ENCODE measurements at places on chromosomes 12 and 14.
A peak's percentile ranks its signal among the peaks of the same experiment; 100 is the strongest.

GRCh38 chr12:94710933-94711332, 60.6 kb upstream of the TMCC3 start:
- DNase-seq: no peak

- DNase-seq: no peak
Measured at GRCh38 chr12:42857106-42857505, 267.6 kb upstream of the PRICKLE1 start.

DNA sequence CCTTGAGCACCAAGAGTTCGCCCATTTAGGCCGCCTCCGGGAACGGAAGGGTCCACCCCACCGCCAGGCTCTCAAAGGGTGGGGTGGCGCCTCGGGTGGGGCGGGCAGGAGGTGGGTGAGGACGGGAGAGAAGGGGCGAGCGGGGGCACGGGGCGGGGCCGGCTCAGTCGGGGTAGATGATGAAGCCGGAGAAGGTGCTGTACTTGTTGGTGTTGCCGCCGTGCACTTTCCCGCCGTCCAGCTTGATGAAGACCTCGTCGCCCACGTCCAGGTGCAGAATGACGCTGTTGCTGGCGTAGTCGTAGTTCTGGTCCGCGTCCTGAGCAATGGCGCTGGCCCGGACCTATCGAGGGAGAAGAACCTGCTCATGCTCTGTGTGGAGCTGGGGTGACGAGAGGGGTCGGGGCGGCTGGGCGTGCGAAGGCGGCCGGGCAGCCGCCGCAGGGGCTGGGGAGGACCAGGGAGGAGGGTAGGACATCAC, 4.1 kb downstream of the C1QL4 start:
- no peak for DNase-seq

- peak; percentile 77 for DNase-seq
Measured at GRCh38 chr12:121793440-121793837, at the start of gene RHOF. Gene RHOF, minus strand, starts transcription at chr12:121793688. Its CDS starts 55 bp downstream, at chr12:121793633.

- no peak for DNase-seq
Measured at GRCh38 chr14:62315631-62316030, 553.4 kb downstream of the SNAPC1 start.

DNA sequence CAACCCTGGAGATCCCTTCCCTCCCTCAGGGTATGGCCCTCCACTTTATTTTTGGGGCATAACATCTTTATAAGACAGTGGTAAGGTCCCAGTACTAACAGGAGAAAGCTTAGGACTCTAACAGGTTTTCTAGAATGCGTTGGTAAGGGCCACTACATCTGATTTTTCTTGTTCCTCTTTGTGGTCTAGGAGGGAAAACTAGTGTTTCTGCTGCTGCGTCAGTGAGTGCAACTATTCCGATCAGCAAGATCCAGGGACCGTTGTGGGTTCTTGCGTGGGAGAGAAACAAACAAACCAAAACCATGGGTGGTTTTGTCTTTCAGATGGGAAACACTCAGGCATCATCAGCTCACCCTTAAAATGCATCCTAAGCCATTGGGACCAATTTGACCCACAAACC, 123.6 kb upstream of the SLC16A7 start:
- DNase-seq: no peak

DNA sequence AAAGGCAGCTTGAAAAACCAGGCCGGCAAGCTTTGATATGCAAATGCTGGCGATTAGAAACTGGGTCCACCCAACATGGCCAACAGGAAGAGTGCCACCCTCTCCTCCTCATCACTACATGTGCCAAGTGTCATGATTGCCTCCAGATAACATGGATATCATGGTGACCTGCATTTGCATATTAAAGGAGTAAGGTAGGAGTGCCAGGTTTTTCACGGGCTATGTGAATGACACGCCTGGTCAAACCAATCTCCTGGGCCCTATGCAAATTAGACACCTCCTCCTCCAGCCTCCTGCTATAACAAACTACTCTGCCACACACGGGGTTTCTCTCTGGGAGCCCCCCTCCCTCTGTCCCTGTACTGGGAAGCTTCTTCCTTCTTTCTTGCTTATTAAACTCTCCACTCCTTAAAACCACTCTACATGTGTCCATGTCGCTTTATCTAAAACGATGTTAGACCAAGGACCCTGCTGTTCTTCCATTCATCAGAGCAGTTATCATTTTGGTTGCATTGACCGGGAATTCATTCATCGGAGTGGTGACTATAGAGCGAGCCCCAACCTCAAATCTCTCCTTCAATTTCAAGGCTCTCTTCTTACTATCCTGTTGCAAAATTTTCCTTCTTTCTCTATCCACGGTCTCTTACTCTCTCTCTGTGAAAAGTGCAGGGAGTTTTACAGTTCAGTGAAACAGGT, 27.5 kb downstream of the APOBEC1 start:
- DNase-seq: no peak

GRCh38 chr14:43204816-43205215, 1302.3 kb downstream of the FSCB start:
- no peak for DNase-seq

DNA sequence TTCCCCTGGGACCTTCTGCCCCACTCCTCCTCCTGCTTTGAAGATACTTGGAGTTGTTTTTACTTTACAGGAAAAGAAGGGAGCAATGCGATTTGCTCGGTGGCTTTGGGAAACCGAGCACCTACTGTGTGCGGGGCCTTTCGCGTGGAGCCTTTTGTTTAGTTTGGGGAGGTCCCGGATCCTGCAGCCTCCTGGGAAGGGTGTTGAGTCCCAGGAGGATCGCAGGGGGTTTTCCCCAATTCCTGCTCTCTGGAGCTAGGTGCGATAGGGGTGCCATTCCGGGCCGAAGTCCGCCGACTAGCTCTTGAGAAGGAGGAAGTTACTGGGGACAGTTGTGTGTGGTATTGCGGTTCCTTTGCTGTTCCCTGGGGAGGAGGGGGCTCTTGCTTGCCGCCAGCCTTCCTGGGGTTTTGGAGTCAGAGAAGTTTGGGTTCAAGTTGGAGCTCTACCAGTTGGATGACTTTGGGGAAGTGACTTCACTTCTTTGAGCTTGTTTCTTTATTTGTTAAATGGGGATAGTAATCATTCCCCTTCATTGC, 1.1 kb downstream of the BRI3BP start:
- DNase-seq: no peak

- no peak for DNase-seq
Measured at GRCh38 chr12:15770021-15770420, 19.2 kb downstream of the EPS8 start.

GRCh38 chr12:79294590-79294989, 396.2 kb downstream of the PAWR start:
- DNase-seq: no peak

DNA sequence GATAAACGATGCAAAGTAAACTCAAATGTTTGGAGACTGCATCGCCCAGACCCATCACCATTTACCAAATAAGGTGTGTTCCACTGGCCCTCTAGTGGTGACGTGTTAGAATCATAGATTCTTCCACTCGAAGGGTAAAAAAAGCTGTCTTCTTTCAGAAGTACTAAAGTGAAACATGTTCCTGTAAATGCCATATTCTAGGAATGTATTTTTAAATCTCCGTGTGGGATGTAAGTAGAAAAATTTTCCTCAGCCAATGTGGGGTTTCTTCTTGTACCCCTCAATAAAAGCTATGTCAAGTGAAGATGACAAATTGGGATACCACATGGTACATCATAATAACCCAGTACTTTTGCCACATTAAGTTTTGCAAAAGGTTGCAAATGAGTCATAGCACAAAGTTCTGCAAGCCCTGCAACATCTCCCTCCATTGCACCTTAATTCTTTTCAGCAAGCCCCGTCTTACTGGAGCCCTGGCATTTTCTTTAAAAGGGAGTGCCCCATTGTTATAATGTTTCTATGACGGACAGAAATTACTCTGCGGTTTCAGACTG, 100.8 kb downstream of the CCER1 start:
- no peak for DNase-seq

DNA sequence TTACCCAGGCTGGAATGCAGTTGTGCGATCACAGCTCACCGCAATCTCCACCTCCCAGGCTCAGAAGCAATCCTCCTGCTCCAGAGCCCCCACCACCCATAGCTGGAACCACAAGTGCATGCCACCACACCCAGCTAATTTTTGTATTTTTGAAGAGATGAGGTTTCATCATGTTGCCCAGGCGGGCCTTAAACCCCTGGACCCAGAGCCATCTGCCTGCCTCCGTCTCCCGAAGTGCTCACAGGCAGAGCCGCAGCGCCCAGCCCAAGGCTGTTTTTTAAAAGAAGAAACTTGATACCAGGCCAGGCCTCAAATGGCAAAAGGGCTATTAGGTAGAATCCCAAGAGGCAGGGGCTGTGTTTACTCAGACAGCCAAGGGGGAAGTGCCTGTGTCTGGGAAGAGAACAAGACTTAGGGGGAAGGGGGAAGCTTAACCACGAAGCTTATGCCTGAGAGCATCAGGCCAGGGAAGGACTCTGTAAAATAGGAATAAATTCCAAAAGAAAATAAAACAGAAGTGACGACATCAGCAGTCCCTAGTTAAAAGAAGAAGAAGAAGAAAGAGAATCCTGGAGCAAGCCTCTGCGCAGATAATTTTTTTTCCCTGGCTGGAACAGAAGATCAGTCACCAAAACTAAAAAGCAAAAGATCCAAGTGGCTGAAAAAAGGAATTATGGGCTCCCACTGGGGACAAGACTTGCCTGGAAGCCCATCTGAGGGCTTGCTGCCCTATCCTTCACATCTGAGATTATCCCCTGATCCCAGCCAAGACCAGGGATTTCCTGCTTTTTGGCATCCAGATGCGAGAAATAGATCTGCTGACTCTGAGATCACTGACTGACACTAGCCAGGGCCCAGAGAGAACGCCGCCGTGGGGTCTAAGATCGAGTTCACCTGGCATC, 170.5 kb downstream of the NDUFA12 start:
- no peak for DNase-seq

- DNase-seq: no peak
Measured at GRCh38 chr14:24074625-24075484, 3.5 kb downstream of the CPNE6 start.

DNA sequence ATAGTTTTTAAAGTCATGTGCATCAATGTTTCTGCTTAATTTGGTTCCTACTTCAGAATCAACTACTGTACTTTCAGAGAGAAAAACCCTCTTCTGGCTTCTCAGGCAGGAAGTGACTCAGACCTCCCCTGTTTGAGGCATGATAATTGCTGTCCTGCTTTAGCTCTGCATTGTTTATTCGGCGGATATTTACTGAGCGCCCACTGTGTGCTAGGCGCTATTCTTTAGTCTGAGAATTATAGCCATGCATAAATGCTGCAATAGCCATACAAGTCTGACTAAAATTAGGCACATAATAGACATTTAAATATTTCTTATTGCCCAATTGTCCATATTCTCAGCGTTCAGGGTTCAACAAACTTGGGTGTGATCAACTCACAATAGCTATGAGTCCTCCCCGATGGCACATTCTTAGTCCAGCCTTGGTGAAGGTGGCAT, 6.1 kb upstream of the AMIGO2 start:
- peak; percentile 29 for DNase-seq

DNA sequence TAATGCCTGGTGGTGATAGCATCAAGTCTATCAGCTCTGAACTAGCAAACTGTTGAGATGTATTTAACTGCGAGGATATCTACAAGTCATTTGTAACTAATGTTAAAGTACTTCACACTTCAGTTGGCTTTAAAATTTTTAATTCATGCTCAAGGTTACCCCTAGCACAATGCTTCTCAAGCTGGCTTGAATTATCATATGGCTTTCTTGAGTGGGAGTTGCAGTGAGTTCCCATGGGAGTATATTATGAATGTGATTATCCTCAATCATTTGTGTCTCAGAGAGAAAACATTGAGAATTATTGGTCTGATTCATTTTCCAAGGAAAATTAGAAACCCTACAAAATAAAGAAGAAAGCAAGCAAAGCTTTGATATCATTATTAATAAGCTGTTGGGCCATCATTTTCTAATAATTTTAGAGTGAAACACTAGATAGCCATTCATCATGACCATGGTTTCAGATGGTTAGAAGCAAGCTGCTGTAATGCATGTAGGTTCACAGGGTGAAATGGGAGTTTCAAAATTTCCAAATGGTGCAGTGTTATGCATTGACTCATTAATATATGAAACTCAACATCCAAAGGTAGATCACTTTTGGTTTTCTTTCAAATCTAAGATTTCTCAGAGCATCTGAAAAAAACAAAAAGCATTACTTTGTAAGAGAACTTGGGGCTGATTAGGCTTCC, 11.8 kb upstream of the KRAS start:
- DNase-seq: no peak

GRCh38 chr14:69553252-69553651, 21.4 kb downstream of the CCDC177 start:
- DNase-seq: no peak

- no peak for DNase-seq
Measured at GRCh38 chr14:103155010-103155409, 31.7 kb downstream of the TNFAIP2 start.

DNA sequence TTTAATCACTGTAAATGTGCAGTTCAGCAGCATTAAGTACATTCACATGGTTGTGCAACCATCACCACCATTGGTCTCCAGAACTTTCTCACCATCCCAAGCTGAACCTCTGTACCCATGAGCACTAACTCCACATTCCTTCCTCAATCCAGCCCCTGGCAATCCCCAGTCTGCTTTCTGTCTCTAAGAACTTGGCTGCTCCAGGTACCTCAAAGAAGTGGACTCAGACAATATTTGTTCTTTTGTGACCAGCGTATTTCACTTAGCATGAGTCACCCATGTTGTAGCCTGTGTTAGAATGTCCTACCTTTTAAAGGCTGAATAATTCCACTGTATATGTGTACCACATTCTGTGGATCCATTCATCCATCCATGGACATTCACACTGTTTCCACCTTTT, 64.6 kb downstream of the SLC24A4 start:
- no peak for DNase-seq

- DNase-seq: no peak
Measured at GRCh38 chr14:68363466-68363842, 429.4 kb downstream of the ZFP36L1 start.

DNA sequence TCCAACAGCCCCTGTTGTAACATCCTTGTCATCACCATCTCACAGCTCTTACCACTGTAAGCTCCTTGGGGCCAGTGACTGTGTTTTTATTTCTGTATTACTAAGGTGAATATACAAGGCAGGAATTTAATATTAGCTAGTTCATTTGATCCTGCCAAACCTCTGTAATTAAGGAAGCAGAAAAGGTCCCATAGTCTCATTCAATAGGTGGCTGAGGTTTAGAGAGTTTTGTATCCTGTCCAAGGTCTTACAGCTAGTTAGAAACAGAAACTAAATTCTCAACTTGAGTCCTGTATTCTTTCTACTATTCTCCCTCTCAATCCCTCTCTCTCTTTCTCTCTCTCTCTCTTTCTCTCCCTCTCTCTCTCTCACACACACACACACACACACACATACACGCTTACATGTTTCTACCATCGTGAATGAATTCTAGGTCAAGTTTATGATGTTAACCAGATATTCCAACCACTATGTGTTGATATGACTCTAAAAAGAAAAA, 543 bp upstream of the GLIPR1 start:
- DNase-seq: no peak

DNA sequence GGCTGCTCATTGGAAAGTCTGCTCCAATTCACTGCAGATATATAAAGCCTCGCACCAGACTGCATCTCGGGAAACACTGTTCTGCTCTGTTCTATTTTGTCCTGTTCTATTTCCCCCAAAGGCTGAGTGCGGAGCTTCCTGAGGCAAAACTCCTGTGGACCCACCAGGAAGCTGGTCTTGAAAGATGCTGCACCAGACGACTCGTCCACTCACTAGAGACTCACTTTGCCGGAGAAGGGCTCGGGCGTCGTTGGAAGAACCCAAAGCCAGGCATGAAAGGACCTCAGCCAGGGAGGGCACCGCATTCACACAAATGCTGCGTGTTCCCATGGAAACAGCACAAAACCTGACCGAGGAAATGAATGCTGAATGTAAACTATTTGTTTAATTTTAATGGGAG, 331.2 kb upstream of the SFSWAP start:
- DNase-seq: no peak

GRCh38 chr12:98420461-98420860, 94.9 kb upstream of the TMPO start:
- DNase-seq: no peak

- peak; percentile 33 for DNase-seq
Measured at GRCh38 chr12:104462931-104463339, 6.2 kb downstream of the CHST11 start.
